Fibroblast of mammary gland (primary cell): ENCODE measurements at places on chromosomes 1 and 21.

- DNase-seq = peak; percentile 45
Observed at GRCh38 chr1:53188099-53188498, 8.5 kb upstream of the CPT2 start.

GRCh38 chr1:72066431-72066830 is 215.9 kb downstream of the NEGR1 start:
- peak; percentile 0 for DNase-seq

GRCh38 chr1:21280482-21280881 is 9.8 kb downstream of the ECE1 start:
- DNase-seq = no peak

DNA sequence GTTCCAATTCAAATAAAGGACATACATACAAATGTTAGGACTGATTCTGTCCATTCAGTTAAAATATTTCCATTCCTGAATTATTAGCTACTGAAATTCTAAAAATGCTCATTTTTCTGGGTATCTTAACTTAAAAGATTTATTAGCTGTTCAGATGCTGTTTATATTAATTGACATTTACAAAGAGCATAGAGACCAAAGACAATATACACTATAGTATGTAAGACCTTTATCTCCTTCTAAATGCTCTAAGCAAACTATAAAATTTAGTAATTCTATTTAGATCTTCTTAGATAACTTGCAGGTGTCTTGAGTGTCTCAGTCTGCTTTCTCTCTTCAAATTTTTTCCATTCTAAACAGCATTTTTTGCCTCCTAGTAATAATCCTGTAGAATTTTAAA is 39.3 kb downstream of the VAMP4 start:
- no peak for DNase-seq

DNA sequence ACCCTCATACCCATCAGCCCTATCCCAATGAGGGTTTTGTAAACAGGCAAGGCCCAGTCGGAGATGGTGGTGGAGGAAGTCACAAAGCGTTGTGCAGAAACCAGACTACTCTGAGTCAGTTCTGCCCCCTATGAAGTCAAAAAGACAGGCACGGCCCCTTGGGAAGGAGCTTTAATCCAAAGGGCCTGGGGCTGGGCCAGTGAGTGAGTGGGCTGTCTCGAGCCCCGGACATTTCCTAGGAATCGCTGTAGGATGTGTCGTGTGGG is 442 bp upstream of the AHCYL1 start:
- DNase-seq = peak; percentile 91

DNA sequence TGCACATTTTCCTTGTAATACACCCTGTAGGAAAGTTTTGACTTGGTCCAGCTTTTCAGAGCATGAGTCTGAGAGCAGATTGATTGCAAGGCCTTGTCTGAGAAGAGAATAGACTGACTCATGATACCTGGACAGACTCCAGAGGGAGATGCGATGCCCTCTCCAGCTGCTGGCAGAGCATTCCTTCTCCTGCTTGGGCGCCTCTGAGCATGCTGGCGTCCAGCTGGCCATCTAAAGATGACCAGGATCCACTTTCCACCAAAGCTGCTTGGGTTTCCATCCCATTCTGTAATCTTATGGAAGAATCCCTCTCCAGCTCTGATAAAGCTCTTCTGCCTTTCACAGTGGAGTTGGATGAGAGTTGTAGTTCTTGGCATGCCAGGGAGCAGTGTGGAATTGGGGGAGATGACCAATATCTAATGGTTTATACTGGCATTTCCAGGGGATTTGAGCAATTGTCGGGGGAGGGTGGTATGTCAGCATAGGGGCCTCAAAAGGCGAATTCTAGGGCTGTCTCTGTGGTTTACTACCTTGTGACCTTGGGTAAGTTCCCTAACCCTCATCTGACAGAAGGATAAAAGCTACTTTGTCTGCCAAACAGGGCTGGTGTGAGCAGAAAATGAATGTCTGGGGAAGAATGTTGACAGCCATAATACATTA is 19.5 kb downstream of the SZRD1 start:
- DNase-seq = peak; percentile 65

- DNase-seq = no peak
Observed at GRCh38 chr21:44078411-44078981, 28.7 kb upstream of the PWP2 start.

DNA sequence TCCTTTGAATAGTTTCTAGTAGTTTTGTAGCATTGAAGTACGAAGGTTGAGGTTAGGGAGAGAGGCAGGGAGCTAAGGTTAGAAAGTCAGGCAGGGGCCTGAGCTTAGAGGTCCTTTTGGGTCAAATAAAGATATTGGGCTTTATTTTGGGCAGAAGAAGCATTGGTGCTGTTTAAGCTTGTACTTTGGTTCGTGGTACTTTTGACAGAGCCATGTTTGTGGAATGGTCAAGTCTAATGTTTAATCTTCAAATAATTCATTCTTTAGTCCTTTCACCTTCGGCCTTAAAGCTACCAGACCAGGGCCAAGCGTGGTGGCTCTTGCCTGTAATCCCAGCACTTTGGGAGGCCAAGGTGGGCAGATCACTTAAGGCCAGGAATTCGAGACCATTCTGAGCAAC is 12.5 kb downstream of the FGGY start:
- DNase-seq = no peak

- DNase-seq = no peak
Observed at GRCh38 chr1:97603776-97604175, 317.1 kb downstream of the DPYD start.

DNA sequence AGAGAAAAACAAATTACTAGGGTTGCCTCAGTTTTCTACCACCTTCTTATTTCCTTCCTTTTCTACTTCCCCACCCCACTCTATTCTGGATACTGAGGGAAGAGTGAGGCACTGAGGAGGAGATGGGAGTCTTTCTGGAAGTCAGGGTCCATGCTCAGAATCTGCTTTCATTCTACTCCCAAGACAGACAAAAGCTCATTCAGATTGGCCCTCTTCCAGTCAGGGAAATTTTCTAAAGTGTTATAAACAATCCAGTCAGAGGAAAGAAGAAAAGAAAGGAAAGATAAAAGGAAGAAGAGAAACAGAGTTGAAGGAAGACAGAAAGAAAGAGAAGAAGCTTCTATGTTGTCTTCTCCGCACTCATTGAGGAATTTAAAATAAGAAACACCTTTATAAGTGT is 228.6 kb downstream of the COP1 start:
- peak; percentile 56 for DNase-seq

DNA sequence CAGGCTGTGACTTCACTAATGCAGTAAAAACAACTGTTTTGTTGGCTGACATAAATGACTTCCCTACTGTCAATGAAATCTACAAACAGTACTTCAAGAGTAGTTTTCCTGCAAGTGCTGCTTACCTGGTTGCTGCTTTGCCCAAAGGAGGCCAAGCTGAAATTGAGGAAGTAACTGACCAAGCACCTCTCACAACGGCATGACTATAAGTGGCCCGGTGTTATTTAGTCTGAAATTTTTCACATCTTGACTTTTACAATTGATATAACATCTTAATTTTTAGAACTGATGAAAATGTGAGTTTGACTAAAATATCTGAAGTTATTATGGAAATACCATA is 274.9 kb upstream of the NR5A2 start:
- no peak for DNase-seq

- DNase-seq = peak; percentile 46
Observed at GRCh38 chr1:70499695-70500094, 88.6 kb downstream of the CTH start.

DNA sequence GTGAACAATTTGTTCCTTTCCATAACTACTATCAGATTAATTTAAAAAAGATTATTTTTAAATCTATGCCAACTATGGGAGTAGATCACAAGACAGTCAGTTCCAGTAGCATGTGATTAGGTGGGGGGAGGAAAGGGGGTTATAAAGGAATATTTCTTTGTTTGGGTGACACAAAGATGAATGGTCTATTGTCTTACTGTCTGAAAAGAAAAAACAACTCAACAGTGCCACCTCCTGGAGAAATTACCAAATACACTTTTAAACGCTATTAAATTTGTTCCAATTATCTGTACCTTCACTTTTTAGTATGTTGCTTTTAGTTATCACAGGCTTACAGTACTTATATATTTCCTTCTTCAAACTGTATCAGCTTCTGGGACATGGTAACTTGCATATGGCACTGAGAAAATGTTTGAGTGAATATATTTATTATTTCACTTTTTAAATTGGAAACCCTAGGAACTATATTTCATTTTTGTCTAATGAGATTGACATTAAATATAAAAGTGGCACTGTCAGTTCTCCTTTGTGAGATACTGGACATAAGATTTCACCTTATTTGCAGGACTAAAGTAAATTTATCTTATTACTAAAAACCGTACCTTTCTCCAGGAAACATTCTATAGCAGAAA is 1.7 kb upstream of the SORT1 start:
- DNase-seq = peak; percentile 69

GRCh38 chr1:8671306-8671917 is 146.0 kb downstream of the RERE start:
- peak; percentile 85 for DNase-seq

GRCh38 chr21:32463367-32463766 is 50.9 kb downstream of the EVA1C start:
- peak; percentile 73 for DNase-seq

DNA sequence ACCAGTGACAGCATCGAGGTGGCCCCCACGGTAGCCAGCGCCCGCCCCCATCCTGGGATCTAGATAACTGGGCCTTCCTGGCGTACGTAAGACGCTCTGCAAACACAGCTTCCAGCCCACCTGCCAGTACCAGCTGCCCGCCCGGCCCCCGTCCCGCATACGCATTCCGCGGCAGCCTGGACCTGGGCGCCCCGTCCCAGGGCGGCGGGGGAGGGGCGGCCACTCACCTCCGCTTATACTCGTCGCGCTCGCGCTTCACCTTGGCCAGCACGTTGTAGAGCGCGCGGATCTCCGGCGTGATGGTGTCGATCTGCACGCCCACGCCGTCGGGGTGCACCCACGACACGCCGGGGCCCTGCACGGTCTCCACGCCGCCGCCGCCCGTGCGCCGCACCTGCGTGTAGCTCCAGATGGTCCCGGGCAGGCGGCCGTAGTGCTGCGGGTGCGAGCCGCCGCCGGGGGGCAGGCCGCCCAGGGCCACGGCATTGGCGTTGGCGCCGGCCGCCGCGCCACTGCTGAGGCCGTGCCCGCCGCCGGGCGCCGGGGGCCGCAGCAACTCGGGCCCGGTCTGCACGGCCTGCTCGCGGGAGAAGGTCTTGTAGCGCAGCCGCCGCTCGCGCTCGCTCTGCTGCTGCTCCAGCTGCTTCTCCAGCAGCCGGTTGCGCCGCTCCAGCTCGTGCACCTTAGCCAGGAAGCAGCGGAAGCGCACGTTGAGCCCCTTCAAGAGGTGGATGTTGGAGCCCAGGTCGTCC is 859 bp downstream of the IFFO2 start:
- peak; percentile 26 for DNase-seq

DNA sequence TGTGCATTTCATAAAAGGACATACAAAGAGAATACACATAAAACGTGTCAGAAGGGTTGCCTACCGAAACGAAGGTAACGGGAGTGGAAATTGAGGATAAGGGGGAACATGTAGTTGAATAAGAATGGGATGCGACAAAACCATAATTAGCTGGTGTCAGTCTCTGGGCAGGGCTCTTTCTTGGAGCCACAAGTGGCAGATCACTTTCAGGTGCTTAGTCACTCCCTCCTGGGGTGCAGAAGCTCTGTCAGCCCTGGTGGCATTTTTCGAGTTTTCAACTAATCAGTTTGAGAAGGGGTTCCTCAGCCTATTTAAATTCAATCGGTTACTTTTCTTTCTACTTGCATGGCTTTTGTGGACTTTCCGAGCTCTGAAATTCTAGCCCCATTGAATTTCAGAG is 133.9 kb upstream of the IGSF21 start:
- no peak for DNase-seq

DNA sequence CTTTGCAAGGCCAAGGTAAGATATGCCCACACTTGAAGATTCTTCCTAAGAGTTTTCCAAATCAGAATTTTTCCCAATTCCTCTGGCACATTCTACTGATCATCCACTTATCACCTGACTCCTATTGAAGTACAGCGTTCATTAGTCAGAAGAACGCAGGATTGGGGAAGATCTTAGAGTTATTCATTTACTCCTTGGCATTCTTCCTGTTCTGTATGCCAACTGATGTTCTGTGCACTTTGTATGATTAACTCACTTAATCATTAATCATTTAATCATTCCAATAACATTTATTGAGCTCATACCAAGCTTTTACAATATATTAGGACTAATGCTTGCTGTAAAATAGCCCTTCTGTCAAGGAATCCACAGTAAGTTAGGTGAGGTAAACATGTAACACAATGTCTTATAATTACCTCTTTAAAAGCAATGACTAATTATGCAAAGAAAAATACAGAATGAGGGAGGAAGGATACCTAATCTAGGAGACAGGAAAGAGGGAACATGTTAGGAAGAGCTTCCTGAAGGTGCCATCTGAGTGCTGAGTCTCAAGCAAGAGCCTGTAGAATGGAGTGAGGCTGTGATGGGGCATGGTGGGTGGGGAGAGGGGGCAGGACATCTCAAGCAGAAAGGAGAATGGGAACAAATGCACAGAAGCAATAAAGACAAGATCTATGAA is 71.1 kb upstream of the DPT start:
- DNase-seq = no peak

DNA sequence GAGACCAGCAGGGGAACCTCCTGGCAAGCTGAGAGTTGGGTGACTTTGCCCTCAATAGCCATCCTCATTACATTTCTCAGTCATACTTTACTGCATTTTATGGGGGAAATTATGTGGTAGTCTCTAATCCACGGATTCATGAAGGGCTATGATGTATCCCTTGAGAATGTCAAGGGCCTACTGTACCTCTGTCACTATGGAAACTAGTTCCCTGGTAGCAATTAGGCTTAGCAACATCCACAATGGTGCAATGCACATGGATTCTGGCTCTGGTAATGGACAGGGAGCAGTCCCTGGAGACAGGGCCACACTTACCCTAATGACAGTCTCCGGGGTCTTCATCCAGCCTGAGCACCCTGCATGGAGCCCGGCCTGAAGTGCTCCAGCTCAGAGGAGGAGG is 26.5 kb downstream of the LRRN2 start:
- no peak for DNase-seq

DNA sequence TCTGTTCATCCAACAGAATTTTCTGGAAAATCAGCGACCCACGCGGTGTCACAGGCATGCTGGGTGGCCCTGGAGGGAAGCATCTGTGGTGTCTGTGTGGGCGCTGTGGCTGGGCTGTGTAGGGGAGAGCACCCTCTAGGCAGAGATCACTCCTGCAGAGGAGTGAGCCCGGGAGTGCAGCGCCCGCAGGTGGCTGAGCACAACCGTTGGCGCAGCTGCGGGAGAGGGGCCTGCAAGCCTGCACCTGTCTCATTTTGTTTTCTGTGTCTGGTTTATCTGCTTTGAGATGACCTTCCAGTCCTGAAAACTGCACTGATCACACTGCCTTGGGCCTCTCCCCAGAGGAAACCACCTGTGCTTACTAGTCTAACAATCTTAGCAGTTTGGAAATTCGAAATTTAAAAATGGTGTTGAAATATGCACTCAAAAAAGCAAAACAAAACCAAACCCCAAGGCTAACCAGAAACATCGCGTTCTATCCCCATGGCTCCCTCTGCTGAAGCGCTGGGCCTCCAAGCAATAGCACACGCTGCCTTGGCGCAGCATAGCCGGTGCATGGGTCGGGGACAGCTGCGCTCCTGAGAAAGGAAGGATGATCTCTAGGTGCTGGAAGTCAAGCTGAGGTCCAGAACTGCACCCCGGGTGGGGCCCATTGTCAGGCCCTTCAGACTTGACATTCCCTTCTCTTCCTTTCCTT is 4.8 kb downstream of the FAM3B start:
- no peak for DNase-seq

GRCh38 chr1:235051521-235051920 is 77.1 kb downstream of the TOMM20 start:
- DNase-seq = no peak
